NCI-H526 (cell line): ENCODE measurements at places on chromosomes 2 and 18.

GRCh38 chr2:86029873-86030272, 75.8 kb downstream of the POLR1A start:
- DNase-seq, result no peak

- DNase-seq, result no peak
Observed at GRCh38 chr2:43085929-43086328, 140.5 kb downstream of the ZFP36L2 start.

DNA sequence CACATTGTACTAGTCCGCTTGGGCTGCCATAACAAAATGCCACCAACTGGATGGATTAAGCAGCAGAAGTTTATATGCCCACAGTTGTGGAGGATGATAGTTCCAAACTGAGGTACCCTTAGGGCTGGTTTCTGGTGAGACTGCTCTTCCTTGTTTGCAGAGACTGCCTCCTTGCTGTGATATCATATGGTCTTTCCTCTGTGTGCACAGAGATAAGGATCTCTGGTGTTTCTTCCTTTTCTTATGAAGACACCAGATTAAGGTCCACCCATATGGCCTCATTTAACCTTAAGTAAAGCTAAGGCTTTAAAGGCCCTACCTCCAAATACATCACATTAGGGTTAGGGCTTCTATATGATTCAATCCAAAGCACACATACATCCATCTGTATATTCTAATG, 738.2 kb upstream of the GCFC2 start:
- DNase-seq, result no peak

DNA sequence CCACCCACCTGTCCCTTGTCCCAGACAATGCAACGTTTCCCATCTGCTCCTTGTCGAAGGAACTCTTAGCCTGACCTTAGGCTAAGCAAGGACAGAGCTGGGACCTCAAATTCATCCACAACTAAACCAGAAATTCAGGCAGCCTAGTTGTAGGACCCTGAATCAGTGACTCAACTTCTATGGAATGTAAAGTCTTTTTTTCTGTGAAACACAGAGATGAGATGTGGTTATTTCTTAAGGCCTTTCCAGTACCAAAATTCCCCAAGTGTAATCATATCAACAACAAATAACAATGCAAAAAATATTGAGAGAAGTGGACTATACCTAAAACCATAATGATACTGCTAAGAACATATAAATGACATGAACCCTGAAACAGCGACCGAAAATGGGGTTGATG, 46.7 kb downstream of the EN1 start:
- no peak for DNase-seq

GRCh38 chr2:71224935-71225334, 2.0 kb downstream of the PAIP2B start:
- no peak for DNase-seq

GRCh38 chr18:46426679-46427047, 230.4 kb downstream of the LOXHD1 start:
- DNase-seq, result no peak

GRCh38 chr2:60140185-60140584, 413.3 kb downstream of the BCL11A start:
- no peak for DNase-seq

DNA sequence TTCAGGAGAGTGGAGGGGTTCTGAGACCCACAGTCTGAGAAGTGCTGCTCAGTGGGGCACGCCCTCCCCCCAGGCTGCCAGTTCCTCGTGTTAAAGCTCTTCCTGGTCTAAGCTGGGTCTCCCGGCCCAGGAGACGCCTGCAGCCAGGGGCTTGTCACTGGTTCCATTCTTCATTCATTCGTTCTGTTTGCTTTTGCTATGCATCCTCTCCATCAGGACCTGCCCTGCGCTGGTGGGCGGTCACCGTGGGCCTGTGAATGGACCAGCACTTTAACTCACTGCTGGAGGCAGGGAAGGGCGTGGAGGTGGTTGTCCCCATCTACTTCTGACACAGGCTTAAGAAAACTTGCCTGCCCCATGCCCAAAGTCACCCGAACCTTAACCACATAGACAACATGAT, 272.8 kb upstream of the HDAC4 start:
- no peak for DNase-seq

DNA sequence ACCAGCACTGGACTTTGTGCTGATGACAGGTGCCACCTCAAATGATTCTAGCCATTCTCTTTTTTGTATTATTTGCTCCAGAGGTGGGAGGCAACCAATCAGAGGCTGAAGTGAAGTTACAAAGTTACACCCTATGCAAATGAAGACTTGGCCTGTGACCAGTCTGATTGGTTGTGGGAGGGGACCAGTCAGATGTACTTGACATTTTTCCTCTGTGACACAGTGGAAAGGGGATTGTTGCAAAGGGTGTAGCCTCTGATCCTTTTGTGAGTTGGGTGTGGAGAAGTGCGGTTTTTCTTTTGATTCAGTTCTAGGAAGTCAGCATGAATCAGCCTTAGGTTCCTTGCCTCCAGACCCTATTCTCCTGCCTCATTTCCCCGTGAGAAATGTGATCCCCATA, 244.0 kb downstream of the ARL6IP6 start:
- DNase-seq, result no peak

DNA sequence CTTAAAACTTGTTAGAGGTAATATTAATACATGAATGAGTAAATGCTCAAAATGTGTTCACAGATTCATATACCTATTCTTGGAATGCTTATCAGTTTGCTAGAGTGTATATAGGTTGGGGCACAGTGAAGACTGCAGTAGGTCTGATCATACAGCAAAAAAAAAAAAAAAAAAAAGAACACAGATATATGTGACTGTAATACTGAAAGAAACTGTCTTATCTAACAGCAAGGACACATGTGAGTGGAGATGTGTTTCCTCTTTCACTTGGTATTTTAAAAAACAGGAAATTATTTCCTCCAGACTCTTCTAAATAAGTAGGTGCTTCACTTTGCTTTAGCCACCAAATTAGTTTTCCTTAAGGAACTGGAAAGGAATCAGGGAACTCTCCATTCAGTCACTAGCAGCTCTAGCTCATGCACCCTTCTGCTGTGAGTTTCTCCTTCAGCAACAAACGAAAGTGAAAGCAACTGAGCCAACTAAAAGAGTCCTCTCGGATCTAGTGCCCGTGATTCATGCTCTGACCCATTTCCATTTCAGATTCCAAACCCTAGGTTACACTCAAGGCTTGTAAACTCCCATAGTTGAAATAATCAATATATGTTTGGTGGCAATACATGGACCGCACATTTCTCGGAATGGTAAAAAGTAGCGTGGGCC, 98.5 kb downstream of the DSEL start:
- DNase-seq, result no peak

DNA sequence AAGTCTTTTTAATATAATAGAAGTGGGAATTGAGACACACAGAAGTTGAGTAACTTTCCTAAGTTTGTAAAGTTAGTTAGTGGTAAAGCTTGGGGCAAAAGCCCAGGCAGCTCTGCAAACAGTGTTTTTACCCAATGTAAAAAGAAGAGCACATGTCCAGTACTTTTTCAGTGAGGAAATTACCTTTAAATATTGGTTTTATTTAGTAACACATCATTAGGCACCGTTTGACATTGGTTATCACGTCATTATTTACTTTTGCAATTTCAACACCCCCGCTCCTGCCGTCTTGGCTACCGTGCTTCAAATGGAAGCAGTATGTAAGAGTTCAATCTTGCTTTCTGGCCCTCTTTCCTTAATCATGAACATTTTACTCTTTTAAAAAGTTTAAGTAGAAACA, 807.9 kb downstream of the EPHA4 start:
- DNase-seq, result no peak

GRCh38 chr2:160278101-160278878, 78.2 kb upstream of the ITGB6 start:
- no peak for DNase-seq

- DNase-seq, result peak; percentile 17
Observed at GRCh38 chr2:27085673-27086089, 891 bp upstream of the KHK start.
